ENCODE measurements at places on chromosomes 12 and 14. TPM values are rescaled to one million over a fixed set of nuclear protein-coding genes. Genes with fewer than 3 reads are reported as not detected.

GRCh38 chr12:65986047-65986446 is 144.5 kb downstream of the LLPH start:
- DNase-seq = no peak

- no peak for DNase-seq
These were observed 28.3 kb downstream of the SH2B3 start for GRCh38 chr12:111434049-111434448.

- DNase-seq = no peak
These were observed 10.0 kb upstream of the KRT4 start for GRCh38 chr12:52823761-52824450.

Gene NOXRED1
- total RNA-seq = not detected

Gene DPY19L2
- total RNA-seq = 52.4 TPM

Gene TAS2R42
- not detected for total RNA-seq
